ENCODE measurements at places on chromosomes 6 and 20.

GRCh38 chr20:38258545-38259215 is 1.9 kb downstream of the KIAA1755 start:
- DNase-seq, result no peak

DNA sequence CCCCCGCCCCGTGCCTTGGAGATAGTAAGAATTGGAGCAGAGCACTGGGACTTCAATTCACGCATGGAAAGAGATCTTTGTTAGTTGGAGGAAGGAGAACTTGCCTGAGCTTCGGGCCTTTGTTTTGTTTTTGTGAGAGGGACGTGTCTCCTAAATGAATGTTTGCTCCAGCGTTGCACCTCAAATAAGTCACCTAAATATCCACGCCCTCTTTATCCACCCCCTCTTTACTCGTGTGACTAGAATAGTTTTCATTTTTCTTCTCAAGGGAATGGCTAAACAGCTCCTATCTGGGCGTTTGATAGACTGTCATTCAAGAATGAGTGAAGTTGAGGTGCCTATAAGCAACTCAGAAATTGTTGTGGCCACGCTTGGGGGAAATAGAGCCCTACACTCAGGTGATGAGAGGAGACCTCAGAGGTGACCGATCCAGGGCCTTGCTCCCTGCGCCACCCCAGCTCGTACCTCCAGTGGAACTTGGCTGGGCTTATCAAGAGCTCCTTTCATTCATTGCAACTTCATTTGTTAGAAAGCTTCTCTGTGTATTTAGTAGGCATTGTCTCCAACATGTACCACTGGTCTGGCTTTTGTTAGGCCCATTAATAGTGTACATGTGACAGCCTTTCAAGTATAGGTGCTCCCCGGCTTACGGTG is 861 bp downstream of the PCMTD2 start:
- no peak for DNase-seq

GRCh38 chr6:142685852-142686506 is 259.0 kb downstream of the HIVEP2 start:
- DNase-seq, result no peak

DNA sequence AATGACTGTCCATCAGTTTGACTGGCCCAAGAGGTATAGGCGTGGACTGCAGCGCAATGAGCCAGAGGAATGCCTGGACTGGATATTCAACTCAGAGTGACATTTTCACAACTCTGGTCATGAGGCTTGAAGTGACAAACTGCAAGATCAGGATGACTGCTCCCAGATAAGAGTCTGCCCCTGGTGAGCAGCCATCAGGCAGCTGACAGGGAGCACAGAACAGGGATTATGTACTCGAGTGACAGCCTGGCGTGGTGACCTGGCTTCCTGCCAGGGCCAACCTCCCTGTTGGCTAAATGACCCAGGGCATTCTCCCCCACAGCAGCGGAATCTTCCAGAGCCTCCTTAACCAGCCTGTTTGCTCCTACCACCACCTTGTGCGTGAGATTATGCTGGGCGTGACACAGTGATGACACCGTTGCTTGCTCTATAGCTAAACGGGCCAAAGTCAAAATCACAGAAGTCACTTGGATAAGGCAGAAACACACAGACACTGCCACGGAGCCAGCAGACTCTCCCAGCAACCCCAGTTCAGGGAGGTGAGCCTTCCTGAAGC is 209.1 kb upstream of the JARID2 start:
- no peak for DNase-seq

DNA sequence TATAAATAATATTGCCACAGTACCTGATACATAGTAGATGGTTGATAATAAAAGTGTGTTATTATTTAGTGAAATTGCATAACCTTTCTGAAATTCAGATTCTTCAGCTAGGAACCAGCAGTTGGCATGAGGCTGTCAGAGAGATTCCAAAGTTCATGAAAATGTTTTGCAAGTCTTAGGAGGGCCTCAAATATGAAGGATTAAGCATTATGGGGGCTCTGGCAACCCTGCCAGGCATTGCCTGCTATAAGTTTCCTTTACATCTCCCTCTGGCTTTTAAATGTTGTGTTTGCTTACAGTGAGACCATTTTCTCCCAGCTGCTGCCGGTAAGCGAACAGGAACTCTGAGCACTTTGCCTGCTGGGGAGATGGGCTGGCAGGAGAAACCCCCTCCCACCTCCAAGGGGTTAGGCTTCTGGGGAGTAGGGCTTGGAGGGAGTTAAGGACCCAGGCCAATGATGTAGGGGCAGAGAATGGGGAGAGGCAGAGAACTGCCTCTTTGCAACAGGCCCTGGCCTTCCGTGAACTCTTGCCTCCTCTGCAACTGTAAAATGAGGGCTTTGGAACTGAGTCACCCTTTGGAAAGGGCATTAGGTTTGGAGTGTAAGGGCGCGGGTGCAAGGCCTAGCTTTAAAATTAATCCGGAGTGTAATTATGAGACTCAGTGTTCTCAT is 33.2 kb upstream of the KIF3B start:
- DNase-seq, result no peak

DNA sequence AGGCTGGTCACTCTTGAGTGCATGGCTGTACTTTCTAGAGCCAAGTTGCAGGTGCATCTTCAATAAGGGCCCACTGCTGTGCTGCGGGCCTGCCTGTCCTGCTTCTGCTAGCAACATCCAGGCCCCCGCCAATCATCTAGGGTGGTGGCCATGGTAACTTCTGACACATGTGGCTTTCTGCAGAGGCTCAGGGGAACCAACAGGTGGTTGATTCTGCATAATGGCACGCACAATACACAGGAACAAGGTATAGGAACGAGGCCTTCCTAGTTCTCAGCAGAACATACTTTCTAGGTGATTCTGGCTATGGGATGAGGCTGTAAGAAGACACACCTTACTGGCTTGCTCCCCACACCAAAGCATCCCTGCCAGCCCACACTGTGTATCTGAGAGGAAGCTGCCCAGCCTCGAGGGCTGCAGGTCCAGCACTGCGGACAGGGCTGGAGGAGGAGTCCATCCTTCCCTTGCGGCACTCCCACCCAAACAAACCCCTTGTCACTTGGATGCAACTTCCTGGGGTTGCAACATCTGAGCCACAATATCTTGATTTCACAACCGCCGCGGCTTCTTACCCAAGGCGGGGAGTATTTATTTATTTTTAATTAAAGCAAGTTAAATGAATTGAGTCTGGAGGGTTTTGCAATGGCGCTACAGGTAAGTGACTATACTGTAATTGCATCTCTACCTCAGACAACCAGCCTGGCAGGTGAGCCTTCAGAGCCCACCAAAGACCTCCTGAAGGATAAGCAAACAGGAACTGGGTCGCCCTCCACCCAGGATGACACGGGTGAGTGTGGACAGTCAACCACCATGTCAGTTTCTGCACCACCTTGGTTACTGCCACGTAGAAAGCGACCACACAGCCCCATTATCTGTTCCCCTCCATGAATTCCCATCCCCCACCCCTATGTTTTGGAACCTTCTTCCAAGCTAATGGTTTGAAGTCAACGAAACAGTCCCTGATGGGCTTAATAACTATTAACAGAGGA is 49.6 kb downstream of the SULF2 start:
- DNase-seq, result peak; percentile 57

DNA sequence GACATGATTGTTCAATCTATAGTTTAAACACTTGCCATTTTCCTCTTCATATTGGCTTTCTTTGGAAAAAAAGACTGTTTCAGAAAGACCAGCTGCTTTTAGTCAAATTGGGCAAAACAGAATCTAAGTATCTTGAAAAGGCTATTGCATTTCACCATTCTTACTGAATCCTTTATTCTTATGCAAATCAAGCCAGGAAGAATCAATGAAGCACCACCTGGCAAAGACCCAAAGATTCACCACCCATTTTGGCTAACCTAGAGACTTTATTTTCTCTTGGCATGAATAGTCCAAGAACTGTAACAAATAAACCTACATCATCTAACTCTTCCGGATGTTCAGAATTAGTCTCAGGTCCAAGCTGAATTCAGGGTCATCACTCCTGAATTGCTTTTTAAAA is 71.3 kb upstream of the EYA4 start:
- no peak for DNase-seq

DNA sequence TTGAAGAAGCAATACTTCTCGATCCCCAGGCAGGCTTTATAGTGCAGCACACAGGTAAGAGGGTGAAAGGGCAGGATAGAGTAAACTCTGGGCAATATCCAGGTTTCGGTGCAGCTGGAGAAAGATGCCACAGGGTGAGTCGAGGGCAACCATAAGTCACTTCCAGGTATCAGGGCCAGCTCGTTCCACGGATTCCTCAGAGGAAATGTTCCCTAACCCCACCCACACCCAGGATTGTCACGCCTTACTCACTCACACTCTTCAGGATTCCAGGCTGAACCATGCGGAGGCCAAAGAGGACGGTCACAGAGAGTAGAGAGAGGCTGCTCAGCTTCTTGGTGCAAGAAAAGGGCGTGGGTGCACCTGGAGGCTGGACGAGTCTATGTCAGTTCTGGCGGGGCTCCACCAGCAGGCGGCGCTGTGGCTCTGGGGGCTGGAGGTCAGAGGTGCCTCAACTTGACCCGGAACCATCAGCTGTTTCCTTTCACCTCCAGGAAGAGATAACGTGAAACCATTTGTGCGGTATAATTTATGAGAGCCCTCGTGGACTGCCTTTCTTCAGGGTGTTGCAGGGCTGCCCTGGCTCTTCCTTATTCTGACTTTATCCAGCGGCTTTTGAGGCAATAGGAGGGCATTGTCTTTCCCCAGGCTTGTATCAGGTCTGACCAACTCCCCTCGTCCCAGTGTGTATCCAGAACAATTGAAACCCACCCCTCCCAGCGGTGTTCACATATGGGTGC is 14.5 kb upstream of the WFDC12 start:
- DNase-seq, result peak; percentile 35

GRCh38 chr6:160678744-160679401 is 14.8 kb upstream of the LPA start:
- DNase-seq, result no peak

GRCh38 chr6:169638915-169639314 is 62.9 kb downstream of the WDR27 start:
- DNase-seq, result no peak

GRCh38 chr6:4258733-4259132 is 123.4 kb upstream of the ECI2 start:
- no peak for DNase-seq

DNA sequence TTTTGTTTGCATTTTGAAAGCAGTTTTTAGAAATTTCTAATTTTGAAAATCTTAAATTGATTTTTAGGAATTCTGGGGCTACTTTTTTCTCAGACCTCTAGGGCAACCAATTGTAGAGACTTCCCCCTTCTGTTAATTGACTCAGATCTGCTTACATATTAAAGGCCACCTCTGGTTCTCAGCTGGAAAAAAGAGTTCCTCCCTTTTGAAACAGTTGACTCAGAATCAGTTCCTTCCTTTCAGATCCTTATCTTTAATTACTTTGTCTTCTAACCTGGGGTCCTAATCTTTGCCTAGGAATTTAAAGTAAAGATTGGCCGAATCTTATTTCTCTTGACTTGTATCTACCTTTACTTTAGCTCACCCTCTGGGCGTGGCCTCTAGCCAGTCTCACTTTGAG is 146.8 kb downstream of the LAMA2 start:
- no peak for DNase-seq

DNA sequence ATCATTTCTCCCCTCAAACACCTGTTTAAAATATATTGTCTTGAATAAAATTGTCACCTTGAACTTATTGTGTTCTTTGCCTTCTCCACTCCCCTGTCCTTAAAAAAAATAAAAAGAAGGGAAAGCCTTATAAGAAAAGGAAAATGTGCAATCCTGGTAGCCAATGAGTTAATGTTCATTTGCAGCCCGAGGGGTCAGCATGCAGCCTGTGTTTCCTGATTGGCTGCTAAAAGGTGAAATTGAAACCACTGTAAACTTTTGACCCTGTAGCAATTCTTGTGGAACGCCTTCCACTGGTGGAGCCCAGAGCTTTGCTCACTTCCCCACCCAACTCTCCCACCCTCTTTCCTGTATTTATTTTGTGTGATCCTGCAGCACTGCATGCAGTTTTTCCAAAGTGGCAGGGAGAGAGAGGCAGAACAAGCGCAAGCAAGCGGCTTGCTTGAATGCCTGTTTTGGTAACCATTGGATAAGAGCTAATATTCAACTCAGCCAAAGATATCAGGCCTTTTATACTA is 74.9 kb downstream of the NCOA3 start:
- DNase-seq, result no peak

DNA sequence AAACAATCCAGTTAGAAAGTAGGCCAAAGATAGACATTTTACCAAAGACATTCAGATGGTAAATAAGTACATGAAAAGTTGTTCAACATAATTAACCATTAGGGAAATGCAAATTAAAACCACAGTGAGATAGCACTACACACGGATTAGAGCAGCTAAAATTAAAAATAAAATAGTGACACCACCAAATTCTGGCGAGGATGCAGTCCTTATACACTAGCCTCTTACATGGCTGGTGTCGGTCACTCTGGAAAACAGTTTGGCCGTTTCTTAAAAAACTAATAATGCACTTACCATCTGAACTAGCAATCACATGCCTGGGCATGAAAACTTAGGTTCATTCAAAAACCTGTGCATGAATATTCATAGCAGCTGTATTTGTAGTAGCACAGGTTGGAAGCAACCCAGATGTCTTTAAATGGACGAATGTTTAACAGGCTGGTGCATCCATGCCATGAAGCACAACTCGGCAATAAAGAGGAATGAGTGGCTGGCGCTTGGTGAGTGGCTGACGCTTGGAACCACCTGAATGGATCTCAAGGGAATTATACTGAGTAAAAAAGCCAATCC is 77.0 kb downstream of the FAM120B start:
- DNase-seq, result no peak

- DNase-seq, result no peak
Measured at GRCh38 chr20:50515471-50516106, 5.4 kb downstream of the PTPN1 start.

GRCh38 chr20:52830598-52830997 is 141.6 kb upstream of the TSHZ2 start:
- no peak for DNase-seq

DNA sequence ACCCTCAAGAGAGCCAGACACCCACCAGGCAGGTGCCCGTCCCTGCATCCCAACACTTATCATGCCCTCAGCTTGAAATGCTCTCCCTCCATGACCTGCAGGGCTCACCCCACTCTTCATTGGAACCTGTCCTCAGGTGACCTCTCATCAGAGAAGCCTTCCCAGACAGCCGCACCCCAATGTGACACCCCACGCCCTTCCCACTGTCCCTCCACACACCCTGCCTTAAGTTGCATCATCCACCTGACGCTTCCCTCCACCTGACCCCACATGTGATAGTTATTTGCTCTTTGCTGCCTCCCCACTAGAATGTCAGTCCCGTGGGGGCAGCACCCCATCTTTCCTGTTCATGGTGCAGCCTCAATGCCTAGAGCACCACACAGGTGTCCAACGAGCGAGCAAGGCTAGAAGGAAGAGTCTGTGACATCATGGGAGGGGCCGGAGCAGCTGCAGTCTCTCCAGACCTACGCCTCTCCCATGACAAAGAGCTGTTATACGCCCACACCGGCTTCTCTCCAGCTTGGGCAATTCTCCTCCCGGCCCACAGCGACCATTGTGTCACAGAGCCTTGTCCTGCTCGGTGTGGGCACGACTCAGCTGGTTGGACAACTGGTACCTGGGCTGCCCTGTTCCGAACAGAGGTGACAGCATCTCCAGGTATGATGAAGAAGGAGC is 58.2 kb downstream of the NFATC2 start:
- no peak for DNase-seq
